ENCODE measurements at places on chromosomes 7 and 10. TPM values are rescaled to one million over a fixed set of nuclear protein-coding genes. Genes with fewer than 3 reads are reported as not detected.

DNA sequence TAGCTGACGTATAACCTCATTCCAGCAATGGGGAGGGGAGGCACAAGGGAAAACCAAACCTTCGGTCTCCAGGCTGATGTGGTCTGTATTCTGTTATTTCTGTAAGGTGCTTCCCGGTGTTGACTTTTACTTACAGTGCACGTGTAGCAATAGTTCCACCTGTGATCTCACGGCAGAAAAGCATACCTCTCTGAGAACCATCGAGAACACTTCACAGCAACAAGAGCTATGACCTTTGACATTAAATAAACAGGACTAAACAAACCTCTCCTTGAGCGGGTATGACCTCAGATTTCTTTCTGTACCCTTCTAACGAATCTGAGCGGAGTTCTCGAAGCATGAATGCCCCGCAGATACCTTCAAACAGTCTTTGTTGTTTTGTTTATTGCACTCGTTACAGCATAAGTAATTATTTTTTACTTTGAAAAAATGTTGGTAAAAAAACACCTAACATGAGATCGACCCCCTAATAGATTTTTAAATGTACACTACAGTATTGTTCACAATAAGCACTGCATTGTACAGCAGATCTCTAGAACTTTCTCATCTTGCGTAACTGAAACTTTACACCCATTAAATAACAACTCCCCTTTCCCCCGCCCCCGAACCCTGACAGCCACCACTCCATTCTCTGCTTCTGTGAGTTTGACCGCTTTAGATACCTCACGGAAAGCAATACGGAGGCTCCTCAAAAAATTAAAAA is 282.3 kb downstream of the GATA3 start:
- DNase-seq: peak; percentile 11

GRCh38 chr10:92506336-92506735 is 67.6 kb downstream of the IDE start:
- no peak for DNase-seq

- DNase-seq: no peak
Measured at GRCh38 chr10:13993673-13994089, 337.0 kb downstream of the FRMD4A start.

- DNase-seq: no peak
Measured at GRCh38 chr7:36408589-36408988, 18.9 kb downstream of the ANLN start.

DNA sequence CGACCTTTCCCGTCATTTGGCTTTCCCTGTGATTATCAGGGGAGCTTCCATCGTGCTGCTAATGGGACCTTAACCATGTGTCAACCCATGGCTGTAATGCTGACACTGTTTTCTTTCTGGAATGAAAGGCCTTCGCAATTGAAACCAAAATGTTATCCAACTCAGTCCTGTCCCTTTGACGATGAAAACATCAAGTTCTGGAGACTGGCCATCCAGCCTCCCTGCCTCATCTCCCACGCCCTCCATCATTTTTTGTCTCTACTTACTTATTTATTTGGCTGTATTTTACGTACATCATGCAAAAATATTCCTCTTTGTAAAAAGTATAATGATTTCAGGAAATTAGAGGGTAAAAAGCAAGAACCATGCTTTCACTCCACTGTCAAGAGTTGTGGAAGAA is 69.8 kb downstream of the EGFR start:
- no peak for DNase-seq

DNA sequence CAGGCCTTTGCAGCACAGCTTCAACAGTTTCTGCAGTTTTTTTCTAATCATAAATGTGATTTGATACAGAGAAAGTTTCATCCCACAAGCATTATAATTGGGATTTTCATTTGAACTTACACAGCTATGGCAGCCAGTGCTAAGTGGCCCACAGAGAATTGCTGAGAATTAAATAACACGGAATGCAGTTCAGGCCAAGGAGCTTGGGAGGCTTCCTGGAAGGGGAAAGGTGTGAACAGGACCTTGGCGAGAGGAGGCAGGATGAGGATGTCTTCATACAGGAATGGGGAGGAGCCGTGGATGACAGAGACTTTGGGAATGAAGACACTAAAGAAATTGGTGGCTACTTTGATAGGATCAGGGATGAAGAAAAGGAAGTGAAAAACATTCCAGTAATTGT is 95.3 kb downstream of the ZNF22 start:
- no peak for DNase-seq

- no peak for DNase-seq
Measured at GRCh38 chr10:125266966-125267365, 106.6 kb upstream of the CTBP2 start.

DNA sequence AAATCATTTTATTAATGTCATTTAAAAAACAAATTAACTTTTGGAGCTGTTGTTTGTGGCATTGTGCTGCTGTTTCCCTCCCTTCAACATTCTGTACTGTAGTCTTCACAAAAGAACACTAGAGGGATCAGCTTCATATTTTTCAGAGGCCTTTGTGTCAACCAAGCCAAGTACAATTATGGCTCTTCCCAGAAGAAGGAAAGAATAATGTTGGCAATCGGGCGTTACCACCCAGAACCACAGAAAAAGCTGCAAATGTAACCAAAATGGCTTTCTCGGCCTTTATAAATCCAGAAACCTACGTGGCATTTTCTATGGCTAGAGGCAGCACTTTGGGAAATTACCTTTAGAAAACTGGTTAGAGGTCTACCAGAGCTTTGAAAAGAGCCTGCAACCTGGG is 98.8 kb upstream of the COL1A2 start:
- no peak for DNase-seq

DNA sequence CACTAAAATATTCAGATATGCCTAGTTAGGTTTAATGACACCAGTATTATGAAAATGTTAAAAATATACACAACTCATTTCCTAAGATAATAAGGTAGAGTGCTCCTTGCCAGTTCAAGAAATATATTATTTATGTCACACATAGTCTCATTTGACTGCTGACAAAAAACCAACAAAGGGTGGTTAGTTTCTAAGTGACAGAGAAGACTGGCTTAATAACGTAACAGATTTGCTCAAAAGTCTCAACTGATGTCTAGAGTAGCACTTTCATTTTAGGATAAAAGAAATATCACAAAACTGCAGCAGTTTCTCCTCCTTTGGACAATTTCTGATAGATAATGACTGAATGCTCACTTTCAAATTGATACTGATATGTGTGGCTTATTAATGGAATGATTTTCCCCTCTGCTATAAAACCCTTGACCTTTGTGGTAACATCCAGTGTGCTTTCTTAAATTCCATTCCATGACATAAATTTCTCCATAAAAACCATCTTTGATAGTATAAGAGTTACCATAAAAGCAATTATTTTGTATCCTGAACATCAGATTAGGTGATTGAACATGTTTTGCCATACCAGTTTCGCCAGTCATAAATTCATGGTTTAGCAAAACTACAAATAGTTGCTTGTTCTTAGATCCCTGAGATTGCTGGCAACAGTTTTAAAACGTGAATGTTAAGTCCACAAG is 94.2 kb downstream of the NRBF2 start:
- no peak for DNase-seq

Gene CHST3
- polyA plus RNA-seq: 19.9 TPM

Gene TTYH3
- polyA plus RNA-seq: 129 TPM

DNA sequence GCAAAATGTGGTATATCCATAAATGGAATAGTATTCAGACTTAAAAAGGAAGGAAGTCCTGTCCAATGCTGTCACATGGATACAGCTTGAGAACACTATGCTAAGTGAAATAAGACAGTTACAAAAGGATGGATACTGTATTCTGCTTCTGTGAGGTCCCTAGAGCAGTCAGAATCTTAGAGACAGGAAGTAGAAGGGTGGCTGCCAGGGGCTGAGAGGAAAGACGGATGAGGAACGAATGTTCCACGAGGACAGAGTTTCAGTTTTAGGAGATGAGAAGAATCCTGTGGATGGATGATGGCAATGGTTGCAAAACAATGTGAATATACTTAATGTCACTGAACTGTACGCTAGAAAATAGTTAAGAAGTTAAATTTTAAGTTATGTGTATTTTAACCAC is 3.8 kb downstream of the PRKCQ start:
- no peak for DNase-seq

Gene RTKN2
- 9.6 TPM for polyA plus RNA-seq

DNA sequence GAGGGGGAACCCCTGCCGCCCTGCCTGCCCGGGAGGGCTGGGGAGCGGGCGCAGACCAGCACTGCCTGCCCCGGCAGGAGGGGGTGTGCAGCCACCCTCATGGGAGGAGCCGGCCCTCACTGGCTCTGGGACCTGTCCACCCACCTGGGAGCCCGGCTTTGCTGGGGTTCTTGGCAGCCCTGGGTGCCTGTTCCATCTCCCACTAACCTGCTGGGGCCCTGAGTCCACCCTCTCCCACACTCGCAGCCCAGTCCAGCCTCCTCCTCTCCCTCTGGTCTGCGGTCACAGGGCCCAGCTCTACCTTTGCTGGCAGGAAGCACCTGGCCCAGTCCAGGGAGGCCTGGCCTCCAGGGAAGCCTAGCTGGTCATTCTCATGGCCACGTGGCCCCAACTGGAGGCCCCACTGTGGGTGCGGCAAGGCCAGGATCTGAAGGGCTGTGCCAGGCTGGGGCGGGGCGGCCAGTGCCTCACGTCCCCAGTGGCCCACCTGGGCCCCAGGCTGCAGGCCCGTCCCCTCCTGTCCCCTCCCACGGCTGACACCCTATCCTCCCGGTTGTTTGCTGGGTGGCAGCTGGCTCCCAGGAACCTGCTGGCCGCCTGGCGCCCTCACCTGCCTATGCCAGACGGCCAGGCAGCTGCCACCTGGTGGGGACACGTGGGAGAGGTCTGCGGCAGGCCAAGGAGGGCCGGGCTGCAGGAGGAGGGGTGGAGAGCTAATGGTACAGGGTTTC is at the start of gene TMEM184A:
Gene TMEM184A, minus strand, starts transcription at position 393 of the 731 bp plus-strand sequence. CDS start 721 bp downstream, outside the sequence.
- DNase-seq: no peak

Gene POLR2J2
- polyA plus RNA-seq: 1.2 TPM

Gene OR2A42
- 2.0 TPM for polyA plus RNA-seq

- DNase-seq: no peak
Measured at GRCh38 chr7:23356726-23357125, 57.6 kb downstream of the MALSU1 start.

Gene PCDH15
- polyA plus RNA-seq: 4.0 TPM

DNA sequence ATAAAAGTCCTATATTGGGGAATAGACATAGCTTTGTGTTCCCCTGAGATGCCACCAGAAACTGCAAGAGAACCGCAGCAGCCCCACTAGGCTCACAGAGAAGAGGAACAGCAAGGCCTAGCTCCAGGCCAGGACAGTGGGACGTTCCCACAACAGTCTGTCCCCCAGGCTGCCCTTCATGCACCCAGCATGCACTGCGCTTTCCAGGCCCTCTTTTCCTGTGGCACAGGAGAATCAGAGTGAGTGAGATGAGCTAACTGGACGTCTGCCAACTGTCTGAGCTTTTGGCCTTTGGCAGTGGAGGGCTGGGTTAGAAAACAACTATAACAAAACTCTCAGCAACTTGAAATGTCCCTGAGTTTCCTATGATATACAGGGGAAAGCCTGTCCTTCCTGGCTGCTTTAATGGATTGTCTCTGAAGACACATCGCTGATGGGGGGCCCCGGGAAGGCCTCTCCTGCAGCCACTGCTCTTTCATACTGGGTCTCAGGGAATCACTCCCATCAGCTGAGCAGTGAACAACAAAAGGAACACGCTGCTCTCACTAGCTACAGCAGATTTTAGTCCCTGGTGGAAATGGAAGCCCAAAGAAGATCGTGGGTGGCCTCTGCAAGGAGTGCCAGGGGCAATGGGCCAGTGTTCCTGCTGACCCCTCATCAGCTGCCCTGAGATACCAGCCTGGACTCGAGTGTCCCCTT is 53.5 kb downstream of the PODXL start:
- DNase-seq: peak; percentile 32

- no peak for DNase-seq
Measured at GRCh38 chr7:148402159-148402558, 188.4 kb upstream of the C7orf33 start.

Gene DENND2A
- polyA plus RNA-seq: 41.7 TPM

DNA sequence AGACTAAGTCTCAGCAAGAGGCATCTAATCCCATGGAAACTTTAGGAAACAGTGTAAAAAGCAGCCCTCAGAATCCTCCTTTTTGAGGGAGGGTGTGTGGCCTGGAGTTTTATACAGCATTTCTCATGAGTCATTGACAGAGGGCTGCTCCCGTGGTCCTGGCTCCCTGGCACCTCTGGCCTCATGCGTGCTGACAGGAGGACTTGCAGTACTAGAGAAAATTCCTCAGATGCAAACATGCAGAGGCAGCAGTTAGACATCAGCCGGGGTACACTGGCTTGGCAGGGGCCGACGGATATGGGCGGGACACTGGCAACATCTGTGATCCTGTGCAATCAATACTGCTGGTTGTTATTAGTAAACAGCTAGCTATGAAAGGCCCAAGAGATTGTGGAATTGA is 925.1 kb upstream of the CELF2 start:
- DNase-seq: peak; percentile 2

GRCh38 chr10:59258890-59259289 is 82.4 kb downstream of the PHYHIPL start:
- DNase-seq: no peak

Gene SMO
- polyA plus RNA-seq: 148 TPM
